Prostate gland (tissue), 2 donors: ENCODE measurements at places on chromosomes 7 and 10.

GRCh38 chr10:114313139-114313538 is 74.1 kb downstream of the VWA2 start:
- no peak for DNase-seq

DNA sequence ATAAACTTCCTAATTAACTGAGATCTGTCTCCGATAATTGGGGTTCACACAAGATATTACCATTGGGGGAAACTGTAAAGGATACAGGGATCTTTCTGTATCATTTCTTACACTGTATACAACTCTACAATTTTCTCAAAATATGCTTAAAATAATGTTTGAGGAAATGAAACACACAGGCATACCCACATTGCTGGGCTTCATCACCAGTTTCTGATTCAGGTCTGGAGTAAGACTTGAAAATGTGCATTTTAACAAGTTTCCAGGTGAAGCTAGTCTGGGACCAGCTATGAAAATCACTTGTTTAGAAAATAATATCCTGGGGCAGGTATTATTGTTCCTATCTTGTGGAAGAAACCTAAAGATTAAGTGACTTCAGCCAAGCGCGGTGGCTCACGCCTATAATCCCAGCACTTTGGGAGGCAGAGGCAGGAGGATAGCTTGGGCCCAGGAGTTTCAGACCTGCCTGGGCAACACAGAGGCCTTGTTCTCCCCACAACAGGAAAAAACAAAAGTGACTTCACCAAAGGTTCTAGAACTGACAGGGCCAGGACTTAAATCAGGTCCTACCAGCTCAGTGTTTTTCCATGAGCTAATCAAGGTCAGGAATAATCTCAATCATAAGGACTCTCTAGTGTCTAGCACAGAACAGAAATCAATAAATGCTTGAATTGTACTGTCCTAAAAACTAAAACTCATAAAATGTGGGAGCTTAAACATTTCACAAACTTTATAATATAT is 12.6 kb downstream of the TOMM7 start:
- DNase-seq, result no peak

DNA sequence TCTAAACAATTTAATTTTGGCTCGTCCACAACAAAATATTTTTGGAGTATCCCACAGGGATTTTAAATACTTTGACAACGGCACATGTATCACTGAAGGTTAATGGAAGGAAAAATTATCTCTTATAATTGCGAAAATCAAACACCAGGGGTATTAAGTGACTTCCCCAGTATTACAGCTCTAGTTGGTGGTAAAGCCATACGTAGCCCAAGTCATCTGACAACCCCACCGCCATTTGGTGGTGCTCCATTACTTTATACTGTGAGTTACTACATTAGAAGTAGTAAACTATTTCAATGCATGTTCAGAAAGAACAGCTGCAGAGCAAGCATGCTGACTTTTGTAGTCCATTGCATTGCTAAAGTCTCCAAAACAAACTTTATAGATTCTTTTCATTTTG is 179.7 kb downstream of the HGF start:
- no peak for DNase-seq

DNA sequence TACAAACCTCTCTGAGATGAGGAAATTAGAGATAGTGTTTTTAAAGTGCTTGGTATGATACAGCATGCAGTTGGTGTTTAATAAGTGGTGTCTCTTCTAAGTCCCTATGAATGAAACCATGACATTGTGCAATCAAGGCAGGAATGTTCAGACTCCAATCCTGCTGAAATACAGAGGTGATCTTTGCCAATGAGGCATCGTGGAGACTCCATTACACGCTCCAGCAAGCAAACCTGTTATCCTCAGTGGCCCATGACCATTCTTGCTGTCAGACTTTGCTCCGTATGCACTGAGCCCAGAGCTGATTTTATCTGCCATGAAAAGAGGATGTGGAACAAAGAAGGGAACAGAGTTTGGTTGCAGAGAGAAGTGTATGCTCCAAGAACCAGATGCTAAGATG is 47.3 kb downstream of the CDHR3 start:
- no peak for DNase-seq

GRCh38 chr7:158108646-158109293 is 478.9 kb downstream of the PTPRN2 start:
- no peak for DNase-seq

DNA sequence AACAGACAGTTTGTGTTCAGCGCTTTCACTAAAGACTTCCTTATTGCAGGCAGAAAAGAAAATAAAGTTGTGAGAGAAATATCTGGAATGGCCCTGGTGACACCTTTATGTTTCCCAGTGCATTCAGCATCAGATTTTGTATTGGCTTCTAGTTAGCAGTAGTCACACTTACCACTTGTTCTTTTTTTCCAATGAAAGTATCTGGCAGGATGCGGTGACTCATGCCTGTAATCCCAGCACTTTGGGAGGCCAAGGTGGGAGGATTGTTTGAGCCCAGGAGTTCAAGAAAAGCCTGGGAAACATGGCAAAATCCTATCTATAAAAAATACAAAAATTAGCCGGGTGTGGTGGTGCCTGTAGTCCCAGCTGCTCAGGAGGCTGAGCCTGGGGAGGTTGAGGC is 649.6 kb downstream of the LRMDA start:
- no peak for DNase-seq

DNA sequence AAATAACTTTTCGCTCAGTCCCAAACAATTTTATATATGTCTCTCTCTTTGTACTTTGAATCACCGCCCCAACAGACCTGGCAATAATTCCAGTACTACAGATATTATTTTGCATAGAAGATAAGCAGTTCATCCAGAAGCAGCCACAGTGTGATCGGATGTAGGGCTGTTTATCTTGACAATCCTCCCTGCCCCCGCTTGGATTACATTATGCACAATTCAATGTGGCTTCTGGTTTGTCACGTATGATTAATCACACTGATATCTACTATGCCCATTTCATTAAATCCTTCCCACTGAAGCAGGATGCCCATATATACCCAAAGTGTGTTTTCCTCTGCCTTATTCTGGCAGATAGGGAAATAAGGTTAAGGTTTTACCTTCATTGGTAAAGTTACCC is 115.2 kb downstream of the PDE1C start:
- DNase-seq, result no peak
